ENCODE measurements at places on chromosomes 6 and 20.

DNA sequence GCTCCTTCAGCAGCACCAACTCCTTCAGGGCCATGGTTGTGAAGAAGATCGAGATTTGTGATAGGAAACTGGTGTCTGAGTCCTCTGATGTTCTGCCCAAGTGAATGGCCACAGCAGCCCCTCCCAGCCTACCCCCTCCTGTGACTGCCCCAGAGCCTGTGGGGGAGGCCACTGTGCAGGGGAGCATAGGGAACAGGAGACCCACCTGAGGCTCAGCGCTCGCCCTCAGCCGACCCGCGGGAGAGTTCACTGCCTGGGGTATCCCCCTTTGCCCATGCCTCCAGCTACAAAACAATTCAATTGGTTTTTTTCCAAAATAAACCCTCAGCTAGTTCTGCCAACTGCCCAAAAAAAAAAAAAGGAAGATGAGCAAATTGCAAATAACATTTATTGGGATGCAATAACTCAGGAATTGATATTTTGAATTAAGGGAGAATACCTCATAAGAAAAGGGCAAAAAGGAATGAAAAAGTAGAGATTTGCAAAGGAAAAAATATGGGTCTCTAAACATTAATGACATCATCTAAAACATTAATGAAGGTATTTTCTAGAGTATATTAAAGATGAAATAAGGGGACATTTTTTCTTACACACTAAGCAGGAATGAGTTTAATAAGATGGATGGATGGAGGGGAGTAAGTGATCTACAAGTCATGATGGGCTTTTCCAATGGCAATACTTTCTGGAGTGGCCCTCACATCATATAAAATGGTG is 46.1 kb downstream of the KIAA0319 start:
- no peak for DNase-seq

- no peak for DNase-seq
These were observed 337.9 kb downstream of the CD83 start for GRCh38 chr6:14455427-14455826.

DNA sequence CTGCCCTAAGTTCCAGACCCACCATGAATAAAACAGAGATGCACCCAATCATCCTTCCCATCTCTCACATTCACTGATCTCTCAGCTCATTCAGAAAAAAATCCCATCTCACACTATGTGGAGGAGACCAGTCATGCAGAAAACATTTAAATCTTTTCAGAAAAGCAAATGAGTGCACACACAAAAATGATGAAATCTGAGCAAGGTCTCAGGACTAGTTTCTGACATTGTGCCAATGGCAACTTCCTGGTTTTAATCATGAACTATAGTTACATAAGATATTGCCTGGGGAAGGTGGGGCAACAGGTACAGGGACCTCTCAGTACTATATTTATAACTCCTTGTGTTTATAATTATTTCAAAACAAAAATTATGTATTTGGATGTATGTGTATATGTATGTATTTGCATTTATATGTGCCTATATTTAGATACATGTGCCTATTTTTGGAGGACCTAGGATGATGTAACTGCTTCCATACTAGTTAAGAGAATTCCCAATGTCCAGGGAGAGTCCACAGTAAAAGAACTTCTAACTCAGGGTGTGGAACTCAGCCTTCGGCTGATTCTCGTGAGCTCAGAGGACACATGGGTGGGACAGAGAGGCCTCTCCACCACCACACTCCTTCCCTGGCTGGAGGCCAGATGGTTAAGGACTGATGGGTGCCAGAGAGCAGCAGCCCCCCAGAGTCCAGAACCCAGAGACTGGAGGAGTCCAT is 71.7 kb upstream of the MAP3K4 start:
- DNase-seq: no peak

GRCh38 chr6:88449770-88450169 is 283.6 kb upstream of the CNR1 start:
- DNase-seq: no peak

DNA sequence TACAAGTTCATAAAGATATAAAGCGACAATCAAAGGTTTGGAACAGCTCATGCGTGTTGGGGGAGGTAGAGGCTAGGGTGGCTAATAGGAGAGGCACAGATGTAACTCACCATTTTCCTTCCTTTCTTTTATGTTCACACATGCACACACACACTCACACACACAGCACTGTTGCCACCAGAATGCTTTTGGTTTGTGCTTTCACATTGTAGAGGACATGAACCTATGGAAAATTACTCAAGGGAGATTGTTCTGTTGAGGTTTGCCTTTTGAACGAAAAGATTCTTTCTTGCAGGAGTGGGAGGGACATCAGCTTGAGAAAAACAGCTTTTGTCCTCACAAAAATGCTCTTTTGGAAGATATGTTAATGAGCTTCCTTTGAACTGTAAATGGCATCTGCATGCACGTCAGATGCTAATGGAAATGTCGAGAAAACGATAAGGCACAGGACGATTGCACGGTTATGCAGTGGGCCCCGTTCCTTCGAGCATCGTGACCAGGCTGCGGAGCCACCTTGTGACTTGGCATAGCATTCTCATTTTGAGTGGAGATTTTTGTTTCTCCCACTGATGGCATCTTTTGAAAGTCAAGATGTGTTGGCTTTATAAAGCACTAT is 724.1 kb downstream of the KIF16B start:
- DNase-seq: no peak

DNA sequence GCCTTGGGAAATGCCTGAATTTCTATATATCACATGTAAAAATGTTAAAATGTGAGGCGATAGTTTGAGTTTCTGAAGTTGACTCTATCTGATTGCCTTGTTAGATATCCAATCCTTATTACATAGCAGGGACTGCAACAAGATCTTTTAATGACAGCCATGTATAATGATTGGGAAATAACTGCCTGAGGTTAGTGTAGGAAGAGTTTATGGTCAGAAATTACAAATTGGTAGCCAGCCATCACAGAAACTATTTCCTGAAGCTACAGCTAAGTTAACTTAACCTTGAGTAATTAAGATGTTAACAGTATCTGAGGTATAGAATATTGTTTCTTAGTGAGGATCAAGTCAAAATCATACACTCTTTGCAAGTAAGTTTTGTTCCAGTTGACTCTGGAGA is 41.0 kb downstream of the AKIRIN2 start:
- no peak for DNase-seq
